ENCODE measurements at places on chromosomes 4 and X.

DNA sequence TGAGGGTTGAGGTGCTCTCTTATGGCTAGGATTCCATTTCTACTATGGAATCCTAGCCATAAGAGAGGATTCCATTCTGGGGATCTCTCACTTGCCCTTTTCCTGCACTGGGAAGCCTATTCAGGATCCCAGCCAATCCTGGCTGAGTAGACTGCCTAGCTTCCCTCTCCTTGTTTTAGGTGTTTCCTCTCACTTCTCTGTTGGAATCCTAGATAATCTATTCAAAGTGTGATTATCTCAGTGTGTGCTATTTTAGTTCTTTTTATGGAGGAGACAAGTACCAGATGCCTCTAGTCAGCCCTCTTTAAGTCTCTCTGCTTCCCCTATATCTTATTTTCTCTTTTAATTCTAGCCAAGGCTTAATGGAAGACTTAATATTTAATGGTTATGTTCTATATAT lies 34.5 kb upstream of the DDIT4L start:
- DNase-seq, result no peak

- DNase-seq, result no peak
Measured at GRCh38 chrX:52118262-52118661, 49.3 kb upstream of the MAGED4B start.

DNA sequence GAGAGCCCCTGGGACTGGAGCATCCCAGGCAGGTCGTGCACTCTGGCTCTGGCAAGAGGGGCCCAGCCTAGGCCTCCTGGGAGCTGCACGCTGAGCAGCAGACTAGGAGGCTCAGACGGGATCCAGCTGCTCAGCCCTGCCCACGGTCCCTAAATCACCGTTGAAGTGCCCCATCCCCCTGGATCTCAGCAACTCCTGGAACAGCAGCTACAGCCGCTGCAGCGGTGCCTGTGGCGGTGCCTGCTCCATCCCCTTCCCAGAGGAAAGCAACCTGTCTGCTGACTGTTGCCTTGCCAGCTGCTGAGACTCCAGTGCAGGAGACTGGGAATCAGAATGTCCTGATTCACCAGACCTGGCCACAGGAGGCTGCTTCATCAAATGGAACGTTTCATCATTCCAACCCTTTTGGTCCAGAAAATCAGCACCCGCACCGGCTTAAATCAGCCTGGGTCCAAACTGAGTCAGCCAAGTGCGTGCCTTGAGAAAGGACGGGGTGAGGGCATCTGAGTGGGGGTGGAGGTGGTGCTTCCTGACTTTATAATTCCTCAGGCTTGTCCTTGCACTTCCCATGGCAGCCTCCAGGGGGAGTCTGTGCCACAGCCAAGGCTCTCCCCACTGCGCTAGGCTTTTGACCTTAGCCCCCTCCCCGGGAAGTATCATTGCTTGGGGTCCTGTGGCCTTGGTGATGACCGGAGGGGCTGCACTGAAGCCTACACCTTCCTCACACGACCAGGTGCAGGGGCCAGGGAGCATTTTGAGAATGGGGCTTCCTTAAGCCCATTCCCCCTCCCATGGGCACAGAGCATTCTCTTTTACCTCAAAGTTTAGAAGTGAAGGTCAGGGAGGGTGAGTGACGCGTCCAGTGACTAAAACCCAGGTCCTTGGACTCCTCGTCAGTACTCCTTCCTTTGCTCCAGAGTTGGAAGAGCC lies 6.5 kb downstream of the ZNF185 start:
- peak; percentile 66 for DNase-seq

GRCh38 chr4:119394826-119395225 lies 72.9 kb upstream of the FABP2 start:
- peak; percentile 54 for DNase-seq

DNA sequence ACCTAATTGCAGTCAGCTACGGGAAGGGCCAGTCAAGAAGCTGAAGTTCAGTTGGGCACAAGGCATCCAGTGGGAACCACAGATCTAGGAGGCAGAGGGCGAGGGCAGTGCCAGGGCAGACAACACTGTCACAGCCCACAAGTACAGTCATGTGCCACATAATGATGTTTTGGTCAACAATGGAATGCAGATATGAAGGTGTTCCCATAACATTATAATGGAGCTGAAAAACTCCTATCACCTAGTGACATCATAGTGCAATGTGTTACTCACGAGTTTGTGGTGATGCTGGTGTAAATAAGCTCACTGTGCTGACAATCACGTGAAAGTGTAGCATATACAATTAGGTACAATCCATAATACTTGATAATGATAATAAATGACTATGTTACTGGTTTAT lies 4.5 kb upstream of the TMEM255A start:
- DNase-seq, result no peak

DNA sequence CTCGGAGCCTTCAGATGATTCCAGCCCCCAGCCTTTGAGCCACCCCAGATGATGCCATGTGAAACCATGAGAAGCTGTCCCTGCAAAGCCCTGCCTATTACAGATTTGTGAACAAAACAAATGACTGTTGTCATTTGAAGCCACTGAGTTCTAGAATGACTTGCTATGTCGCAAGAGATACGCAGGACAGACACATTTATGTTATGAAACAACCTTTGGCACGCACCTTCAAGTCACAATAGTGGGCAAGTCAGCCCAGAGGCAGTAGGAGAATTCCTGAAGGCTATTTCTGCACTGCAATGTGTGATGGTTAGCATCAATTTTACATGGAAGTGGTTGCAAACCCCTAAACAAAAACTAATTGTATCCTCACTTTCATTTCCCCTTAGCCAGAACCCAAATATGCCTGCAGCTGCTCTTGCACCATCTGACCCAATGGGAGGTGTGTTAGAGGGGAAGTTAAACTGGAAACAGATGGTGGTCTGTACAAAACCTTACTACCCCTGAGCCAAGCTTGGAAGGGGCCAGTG lies 174.4 kb upstream of the ATP6AP2 start:
- no peak for DNase-seq

DNA sequence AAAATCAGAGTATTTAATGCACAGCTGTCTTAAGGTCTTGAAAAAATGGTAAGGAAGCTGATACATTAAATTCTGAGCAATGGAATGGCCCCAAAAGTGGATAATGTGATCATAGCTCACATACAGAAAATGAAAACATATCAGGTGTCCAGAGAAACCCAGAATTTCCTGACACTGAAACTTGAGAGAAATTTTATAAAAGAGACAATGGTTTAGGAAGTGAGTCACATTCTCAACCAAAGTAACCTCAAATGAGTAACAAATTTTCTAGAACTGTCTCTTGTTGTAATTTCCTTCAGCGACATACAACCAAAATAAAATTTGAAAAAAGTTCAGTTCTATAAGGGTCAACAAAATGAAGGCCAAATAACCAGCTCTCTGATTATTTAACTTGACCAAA lies 37.4 kb upstream of the PACRGL start:
- DNase-seq, result no peak

- DNase-seq, result no peak
Measured at GRCh38 chrX:155113097-155113496, 41.8 kb downstream of the BRCC3 start.

DNA sequence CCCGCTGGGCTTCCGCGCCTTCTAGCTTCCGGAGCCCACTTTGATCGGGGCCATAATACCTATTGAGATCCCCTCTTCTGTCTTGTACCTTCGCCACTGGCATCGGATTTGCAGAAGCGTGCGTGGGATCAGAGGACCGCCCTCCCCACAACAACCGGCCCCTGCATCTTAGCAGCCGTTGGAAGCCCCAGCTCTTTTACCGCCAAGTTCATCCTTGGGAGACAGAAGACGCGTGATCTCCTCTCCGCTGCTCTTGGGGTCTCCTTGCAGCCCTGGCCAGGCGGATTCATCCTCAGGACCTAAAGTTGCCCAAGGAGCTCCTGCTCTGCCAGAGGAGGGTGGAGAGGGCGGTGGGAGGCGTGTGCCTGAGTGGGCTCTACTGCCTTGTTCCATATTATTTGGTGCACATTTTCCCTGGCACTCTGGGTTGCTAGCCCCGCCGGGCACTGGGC lies 1.6 kb downstream of the SLIT2 start:
- DNase-seq, result no peak

DNA sequence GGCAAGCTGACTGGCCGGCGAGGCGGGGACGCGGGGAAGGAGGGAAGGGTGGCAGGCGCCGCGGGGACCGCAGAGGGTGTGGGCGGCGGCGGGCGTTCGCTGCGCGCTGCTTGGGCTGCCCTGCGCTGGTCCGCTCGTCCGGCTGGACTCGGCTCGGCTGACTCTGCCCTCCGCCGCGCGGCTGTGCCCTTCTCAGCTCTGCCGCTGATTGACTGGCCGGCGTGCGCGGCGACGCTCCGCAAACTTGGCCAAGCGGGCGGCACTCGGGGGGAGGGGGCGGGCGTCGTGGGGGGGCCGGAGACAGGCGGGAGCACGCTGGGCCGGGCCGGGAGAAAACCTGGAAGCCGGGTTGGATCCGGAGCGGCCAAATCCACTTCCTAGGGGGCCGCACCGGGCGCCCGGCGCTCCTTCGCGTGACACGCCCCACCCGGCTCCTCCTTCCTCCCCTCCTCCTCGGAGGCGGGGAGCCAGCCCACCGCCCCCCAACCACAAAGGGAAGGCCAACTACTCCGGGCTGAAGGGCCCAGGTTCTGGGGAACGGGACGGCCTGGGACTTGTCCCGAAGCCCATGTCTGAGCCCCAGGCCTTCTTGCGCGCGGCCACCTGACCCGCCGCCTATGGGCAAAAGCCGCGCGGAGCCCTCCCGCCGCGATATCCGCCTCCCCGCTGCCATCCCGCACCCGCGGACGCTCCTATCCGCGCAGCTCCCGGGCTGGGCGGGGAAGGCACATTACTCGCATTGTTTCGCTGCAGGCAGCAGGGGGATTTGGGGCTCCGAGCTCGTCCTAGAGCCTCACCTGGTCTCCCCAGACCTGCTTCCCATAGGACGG lies at the start of gene GPC4:
Gene GPC4, minus strand, starts transcription at position 214 of the 830 bp plus-strand sequence. CDS start 524 bp downstream, outside the sequence.
- peak; percentile 71 for DNase-seq

DNA sequence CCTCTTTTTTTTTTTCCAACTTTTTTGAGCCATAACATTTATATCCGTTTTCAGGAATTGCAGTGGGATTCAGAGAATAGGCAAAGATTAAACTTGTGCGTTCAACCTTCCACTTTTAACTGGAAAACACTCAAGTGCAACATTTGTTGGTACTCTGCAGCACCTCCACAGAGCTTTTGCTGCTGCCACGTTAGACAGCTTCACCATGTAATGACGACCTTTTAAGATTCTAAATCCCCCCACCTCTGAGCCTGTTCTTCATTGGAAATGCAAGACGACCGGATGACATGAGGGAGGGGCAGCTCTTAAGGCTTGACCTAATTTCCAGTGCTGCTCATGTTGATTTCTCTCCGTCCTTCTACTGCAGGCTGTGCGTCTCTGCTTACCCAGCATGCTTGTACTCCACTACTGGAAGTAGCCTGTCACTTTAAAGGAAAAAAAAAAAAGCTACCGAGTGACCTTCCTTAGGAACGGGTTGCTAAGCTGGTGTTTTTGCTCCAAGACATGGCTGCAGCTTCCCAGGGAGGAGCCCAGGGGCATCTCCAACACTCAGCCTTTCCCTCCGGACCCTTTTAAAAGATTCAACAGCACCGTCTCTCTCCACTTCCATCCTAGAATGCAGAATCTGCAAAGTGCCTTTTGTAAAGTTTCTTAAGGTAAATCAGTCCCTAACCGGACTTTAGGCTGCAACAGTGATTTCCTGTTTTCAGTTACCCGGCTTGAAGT lies at the start of gene CC2D2A:
Gene CC2D2A, plus strand, starts transcription at position 481 of the 726 bp plus-strand sequence. CDS start 6,051 bp downstream, outside the sequence.
- DNase-seq, result peak; percentile 58

DNA sequence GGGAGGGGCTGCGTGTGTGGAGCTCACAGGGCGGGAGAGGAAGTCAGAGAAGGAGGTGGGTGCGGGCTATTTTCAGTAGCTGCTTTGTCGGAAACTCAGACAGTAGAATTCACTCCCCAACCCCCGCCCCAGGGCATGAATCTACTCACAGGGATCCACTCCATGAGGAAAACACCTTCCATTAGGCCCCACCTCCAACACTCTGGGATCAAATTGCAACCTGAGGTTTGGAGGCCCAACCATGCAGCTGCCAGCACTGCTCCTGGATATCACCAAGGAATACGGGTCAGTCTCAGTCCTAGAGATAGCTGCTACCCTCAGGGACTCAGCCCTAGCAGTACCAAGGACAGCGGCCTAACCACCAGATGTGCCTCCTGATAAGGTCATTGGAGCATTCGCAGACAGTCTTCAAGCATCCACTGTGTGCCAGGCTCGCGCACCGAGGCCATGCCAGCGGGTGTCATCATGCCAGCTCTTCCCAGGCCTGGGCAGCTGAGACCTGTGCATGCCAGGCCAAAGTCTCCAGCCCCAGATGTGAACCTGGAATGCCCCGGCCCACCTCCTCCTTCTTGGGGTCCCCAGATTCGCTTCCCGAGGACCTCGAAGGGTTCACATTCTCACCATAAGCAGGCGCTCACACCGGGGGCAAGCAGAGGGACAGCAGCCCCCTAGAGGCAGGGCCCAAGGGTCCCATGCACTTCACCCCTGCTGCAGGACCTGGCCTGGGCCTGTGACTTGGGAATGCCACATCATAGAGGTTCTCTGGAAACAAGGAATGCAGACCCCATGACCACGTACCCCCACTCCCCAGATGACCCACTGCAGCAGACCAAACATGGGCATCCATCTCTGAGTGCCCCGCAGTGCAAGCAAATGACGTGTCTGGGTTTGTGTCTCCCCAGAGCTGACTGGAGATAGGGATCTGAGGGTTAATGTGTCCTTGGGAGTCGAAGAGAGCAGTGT lies 102.3 kb downstream of the ADRA2C start:
- DNase-seq, result peak; percentile 70

DNA sequence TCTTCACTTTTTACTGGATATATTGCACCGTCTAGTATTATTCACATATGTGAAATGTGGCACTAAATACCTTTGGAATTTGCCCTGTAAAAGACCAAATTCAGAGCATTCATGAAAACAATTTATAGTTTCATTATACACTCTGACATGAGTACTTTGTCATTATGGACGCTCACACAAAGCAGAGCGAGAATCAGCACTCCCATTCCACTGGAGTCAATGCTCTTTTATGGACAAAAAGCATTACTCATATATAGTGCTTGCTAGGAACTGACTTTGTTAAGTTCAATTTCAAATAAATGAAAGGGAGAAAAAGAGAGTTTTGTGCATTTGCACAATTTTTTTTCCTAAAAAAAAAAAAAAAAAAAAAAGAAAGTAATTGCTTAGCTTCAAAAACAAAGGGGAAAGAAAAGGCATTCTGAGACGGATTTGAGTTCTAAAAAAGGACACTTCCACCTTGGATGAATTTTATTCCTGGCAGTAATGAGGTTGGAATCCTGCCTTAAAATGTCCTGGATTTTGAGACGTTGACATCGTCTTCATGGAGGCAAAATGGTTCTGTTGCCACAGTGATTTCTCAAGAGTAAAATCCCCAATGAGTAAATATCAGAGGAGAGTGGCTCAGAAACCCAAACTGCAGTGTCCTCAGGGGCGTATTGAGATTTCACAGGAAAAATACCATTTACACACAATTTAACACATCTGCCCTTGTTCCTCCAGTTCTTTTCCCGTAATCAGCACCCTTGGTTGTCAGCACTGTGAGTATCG lies 34.8 kb downstream of the CCDC149 start:
- DNase-seq, result no peak

Data from ecto neural progenitor cell (in vitro differentiated cells).